ENCODE measurements at places on chromosomes 11 and 22.
A peak's percentile ranks its signal among the peaks of the same experiment; 100 is the strongest.

DNA sequence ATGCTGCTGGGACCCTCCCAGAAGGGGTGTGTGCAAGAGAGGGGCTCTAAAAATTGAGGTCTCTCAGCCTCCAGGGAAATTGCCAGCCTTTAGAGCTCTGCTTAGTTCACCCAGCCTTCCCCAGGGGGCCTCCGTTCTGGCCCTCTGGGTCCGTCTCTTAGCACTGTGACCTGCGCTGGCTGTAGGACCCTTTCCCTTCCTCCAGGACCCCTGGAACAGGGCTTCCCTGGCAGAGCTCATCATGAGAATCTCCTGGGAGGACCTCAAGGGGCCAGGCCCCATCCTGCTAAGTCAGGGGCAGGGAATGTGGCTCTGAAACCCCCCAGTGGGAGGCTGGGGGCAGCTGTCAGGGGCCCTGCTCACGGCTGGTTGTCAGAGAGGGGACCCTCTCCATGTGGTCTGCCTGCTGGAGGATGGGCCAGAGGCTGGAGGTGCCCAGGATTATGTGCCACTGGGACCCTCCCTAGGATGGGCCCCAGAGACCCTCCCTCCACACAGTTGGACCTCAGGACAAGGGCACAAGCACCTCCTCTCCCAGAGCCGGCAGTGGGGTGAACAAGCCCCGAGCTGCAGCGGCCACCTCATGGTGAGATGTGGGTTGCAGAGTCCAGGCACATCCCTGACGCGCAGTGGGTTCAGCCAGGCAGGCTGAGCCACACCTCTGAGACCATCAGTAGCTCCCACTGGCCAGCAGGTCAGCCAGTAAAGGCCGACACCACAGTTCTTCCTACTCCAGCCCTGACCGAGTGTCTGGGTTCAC, 27.1 kb upstream of the GAL start:
- no peak for ATAC-seq

- no peak for ATAC-seq
Observed at GRCh38 chr11:85590848-85591483, 36.2 kb downstream of the DLG2 start.

DNA sequence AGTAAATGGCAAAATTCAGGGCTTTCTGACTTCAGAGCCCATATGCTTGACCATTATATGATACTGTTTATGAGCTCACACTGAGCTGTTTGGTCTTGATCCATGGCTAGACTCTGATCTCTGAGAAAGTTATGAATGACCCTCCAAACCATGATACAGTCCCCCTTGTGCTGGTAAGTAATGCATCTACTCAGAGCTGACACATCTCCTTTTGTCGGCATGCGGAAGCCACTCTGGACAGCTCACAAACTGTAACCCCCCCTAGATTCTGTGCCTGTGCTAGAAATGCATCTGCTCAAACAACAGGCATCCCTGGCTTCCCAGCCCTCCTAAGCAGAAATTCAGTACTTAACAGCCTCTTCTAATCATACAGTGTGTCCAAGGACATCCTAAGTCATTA, 150.8 kb upstream of the RAG2 start:
- ATAC-seq: no peak

DNA sequence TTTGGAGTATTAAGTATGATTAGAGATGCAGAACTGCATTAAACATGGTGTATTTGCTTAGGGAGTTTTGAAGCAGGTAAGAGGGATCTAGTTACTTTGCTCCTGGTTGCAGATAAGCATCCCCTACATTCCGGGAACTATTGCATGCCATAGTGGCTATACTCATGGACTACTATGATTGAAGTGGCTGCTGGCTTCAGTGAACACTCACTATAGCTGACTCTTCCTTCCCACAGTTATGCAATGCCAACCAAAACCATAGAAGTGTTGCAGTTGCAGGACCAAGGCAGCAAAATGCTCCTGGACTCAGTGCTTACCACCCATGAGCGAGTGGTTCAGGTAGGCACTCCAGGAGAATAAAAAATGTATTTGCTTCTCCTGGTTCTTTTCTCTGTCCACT, 17.0 kb downstream of the COA4 start:
- no peak for ATAC-seq

GRCh38 chr11:42465623-42466022, 846.2 kb upstream of the API5 start:
- ATAC-seq: no peak

- ATAC-seq: no peak
Observed at GRCh38 chr11:119861160-119861559, 132.2 kb upstream of the NECTIN1 start.

DNA sequence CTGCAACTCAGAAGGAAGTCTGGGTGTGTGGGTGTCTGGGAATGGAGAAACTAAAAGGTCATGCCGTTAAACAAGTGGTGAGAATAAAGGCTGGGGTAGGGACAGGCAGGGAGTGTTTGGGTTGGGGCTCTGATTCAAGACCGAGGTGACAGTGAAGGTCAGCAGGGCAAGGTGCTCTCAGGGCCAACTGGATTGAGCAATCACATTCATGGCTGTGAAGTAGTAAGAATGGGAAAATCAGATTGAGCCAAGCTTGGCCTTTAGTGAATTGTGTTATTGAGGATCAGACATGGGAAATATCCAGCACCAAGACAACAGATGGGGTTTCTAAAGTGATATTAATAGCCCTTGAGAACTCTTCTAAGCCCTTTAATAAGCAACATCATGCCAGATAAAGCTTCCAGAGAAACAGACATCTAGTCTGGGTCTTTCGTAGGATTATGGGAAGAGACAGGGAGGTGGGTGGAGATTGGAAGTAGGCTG, 24.3 kb downstream of the SCN3B start:
- no peak for ATAC-seq

- peak; percentile 36 for ATAC-seq
Observed at GRCh38 chr11:74471668-74472429, 4.5 kb upstream of the KCNE3 start.

- no peak for ATAC-seq
Observed at GRCh38 chr11:19920982-19921381, 208.3 kb downstream of the NAV2 start.

DNA sequence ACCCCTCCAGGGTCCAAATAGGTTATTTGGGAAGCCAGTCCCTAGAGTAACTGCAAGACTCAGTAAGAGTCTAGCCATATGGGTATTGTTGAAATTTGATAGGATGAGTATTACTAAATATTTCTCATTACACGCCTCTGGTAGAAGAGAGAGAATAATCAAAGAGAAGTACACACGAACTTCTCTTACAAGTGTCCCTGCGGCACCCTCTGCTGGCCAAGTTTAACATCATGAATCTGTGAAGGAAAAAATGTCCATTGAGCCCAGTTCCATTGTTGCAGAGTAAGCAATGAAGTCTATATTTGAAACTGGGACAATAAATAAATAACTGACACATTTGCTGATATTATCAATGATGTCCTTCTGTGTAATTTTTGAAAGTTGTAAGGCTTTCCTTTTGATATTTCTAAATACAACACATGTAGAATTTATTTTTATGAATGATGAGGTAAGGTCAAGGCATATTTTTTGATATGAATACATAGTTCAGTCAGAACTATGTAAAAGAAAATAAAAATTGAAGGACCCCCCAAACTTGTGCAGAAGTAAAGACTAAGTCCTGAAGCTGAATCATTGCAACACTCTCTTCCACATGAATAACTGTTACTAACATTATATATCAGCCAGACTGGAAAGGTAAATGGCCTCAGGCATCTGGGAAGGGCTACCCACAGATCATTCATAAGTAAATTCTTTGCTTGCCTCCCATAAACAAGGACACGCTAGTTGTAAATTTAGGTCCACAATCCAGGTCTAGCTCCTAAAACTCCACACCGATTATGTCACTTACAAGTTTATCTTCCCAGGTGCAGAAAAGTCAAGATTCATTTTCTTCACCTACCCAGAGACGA, 10.0 kb downstream of the OR51L1 start:
- ATAC-seq: no peak

- no peak for ATAC-seq
Observed at GRCh38 chr22:47035425-47035881, 273.0 kb downstream of the TBC1D22A start.

DNA sequence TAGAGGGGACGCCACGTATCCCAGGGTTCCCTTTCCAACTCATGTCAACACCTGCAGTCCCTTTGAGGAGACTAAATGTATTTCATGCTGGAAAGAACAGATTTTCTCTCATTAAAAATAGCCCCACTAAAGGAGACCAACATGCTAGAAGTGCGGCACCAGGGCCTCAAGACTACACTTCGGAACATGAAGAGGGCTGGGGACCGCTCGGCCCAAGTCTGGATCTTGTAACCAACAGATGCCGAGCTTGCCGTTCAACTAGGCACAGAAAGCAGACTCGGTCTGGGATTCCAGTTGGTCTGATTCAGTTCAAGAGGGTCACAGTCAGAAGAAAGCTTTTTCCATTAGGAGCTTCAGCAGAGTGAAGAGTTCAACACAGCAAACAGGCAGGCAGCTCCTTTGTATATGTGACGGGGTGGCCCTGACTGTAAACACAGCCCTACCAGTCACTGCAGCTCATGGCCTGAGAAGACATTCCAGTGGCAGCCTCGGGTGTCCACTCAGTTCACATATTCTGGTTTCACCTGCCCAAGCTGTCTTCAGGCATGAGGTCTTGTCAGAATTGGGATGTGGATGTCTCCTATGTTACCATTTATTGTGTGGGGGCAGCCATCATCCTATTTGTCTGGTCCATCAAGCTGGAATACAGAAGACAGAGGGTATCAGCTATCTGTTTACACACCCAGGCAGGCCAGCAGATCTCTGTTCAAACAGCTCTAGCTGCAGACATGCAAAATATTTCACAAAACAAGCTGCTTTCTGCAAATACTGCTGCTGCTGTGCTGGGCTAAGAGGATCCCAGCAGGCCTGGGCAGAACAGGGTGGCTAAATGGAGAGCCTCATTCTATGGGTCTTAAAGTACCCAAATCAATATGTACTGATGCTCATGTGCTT, 8.8 kb downstream of the RIC8A start:
- ATAC-seq: no peak

DNA sequence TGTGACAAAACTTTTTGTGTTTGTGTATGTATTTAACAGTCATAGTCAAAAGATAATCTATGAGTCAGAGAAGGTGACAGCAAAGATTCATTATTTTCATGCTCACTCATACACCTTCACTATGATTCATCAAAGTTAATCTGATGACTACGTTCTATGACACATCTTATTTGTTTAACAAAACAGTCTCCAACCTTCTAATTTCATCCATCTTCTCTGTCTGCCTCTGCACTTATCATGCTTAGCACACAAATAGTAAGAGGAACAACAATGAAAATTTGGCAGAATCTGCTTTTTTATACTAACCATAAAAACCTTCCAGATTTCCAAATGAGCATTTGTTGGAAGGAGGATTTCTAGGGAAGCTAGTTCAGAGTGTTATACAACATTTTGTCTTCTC, 568.9 kb downstream of the LUZP2 start:
- ATAC-seq: no peak

DNA sequence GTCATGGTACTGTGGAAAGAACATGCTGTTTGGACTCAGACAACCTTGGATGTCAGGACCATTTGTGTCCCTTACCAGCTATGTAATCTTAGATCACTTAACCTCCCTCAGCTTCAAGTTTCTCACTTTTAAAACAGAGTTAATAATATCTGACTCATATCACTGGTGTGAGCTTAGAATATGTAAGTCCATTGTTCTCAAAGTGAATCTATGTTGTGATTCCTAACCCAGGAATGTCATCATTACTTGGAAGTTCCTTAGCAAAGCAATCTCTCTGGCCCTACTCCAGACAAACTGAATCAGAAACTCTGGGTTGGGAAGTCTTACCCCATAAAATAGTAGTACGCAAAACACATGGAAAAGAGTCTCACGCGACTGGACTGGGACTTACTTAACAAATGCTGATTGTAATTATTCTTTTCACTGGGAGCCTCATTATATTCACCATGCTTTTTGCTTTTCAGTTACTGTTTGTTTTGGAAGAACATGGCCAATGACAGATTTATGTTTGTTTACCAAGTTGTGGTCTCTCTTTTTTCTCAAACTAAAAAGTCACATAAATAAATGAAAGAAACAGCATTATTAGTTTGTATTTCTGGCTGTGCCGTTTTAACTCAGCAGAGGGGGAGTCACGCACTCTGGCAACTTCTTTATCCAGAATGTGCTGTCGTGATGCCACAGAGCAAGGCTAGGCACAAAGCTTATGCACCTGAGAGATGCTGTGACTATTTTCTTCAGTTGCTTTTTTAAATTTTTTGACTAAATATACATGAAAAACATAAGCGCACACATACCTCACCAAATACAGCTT, 217.7 kb upstream of the CTSC start:
- no peak for ATAC-seq

- ATAC-seq: no peak
Observed at GRCh38 chr11:116061322-116061721, 557.1 kb upstream of the CADM1 start.

DNA sequence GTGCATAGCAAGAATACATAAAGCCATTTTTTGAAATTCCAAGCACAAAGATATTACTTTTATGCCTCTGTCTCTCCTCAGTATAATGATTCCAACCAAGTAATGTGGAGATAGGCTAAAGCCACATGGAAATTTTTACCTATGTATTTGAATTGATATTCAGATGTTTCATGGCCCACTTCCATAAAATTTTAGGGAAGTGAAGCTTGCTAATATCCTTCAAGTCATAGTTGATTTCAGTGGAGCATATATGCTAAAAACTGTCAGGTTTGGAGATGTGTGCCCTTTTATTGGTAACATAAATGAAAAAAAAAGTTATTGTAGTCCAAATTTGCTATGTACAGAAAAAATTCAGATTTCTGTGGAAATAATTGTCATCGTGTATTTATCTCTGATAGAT, 12.3 kb downstream of the MS4A4E start:
- no peak for ATAC-seq

DNA sequence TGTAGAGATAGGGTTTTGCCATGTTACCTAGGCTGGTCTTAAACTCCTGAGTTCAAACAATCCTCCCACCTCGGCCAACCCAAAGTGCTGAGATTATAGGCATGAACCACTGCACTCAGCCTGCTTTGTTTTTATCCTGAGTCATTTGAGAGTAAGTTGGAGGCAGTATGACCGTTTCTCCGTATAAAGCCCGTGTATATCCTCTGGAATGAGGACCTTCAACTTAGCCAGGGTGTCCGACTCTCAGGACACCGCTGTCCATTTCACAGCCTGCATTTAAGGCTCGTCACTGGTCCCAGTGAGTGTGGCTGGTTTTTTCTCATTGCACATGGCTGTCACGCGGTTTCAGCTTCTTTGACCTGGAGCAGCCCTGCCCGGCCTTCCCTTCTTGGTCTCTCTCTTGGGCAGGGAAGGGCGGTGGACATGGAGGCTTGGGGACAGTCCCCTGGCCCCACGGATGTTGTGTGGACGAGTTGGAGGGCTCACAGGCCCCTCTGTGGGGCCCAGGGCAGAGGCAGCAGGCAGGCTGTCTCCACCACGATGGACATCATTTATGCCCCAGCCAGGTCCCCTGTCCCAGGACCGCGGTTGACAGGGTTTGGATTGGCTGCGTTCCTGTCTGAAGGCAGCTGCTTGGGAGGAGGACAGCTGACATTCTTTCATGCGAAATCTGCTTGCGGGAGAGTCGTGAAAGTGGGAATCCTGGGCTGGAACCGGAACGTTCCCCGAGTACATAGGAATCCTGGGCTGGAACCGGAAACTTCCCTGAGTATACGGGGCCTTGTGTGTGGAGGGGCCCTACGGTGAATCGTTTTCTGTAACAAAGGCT, 93.3 kb downstream of the KCNQ1 start:
- no peak for ATAC-seq

GRCh38 chr11:100235085-100235484, 452.0 kb upstream of the ARHGAP42 start:
- no peak for ATAC-seq
